Tongue (tissue), 3 donors: ENCODE measurements at places on chromosomes 7 and 10.
A peak's percentile ranks its signal among the peaks of the same experiment; 100 is the strongest.

- peak; percentile 51 for DNase-seq
Observed at GRCh38 chr10:103610083-103610472, 116.6 kb downstream of the NEURL1 start.

DNA sequence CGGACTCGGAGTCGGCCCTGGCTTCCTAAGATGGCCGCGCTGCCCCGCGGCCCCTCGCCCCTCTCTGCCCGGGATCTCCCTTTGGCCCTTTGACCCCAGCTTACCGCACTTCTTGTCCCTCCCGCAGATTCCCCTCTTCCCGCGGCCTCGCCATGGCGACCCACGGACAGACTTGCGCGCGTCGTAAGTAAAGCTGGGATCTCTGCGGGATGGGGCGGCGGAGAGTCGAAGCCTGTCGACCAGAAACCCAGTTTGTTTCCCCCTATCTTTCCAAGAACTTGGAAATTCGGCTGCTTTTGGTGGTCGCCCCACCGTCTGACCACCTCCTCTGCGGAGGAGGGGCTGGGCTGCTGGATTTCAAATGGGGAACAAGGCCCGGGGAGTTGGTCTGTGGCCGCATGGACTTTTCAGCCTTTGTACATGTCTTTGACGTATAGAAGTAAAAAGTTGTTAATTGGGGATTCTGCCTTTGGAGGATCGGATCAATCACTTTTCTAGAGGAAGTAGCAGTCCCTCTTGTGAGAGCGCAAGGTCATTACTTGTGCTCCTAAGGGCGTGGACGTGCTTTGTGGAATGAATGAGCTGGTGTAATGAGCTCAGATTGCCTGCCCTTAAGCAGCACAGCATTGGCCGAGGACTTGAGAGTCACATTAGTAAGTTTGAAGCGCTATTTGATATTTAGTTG lies 553 bp downstream of the VDAC2 start:
- peak; percentile 52 for DNase-seq

DNA sequence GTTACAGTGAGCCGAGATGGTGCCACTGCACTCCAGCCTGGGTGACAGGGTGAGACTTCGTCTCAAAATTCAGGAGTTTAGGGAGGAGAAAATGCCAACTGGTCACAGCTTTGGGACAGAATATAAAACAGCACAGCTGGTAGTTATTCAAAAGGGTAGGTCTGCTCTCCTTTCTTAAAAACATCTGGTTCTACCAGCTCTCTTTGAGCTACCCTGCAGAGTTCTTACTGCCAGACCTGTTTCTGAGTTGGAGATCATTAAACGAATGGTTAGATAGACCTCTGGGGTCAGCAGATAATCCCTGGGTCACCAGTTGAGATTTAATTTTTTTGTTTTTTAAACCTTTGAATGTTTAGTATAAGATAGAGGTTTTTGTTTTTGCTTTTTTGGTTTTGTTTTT lies 52.6 kb downstream of the MCU start:
- DNase-seq = no peak

- DNase-seq = no peak
Observed at GRCh38 chr10:98090822-98091221, 43.6 kb upstream of the R3HCC1L start.

- DNase-seq = no peak
Observed at GRCh38 chr7:19099194-19099593, 18.2 kb downstream of the TWIST1 start.

GRCh38 chr7:30036220-30036619 lies 8.0 kb downstream of the PLEKHA8 start:
- no peak for DNase-seq

- no peak for DNase-seq
Observed at GRCh38 chr7:93036149-93036640, 81.6 kb downstream of the SAMD9 start.
